ENCODE measurements at places on chromosomes 2 and 18.

DNA sequence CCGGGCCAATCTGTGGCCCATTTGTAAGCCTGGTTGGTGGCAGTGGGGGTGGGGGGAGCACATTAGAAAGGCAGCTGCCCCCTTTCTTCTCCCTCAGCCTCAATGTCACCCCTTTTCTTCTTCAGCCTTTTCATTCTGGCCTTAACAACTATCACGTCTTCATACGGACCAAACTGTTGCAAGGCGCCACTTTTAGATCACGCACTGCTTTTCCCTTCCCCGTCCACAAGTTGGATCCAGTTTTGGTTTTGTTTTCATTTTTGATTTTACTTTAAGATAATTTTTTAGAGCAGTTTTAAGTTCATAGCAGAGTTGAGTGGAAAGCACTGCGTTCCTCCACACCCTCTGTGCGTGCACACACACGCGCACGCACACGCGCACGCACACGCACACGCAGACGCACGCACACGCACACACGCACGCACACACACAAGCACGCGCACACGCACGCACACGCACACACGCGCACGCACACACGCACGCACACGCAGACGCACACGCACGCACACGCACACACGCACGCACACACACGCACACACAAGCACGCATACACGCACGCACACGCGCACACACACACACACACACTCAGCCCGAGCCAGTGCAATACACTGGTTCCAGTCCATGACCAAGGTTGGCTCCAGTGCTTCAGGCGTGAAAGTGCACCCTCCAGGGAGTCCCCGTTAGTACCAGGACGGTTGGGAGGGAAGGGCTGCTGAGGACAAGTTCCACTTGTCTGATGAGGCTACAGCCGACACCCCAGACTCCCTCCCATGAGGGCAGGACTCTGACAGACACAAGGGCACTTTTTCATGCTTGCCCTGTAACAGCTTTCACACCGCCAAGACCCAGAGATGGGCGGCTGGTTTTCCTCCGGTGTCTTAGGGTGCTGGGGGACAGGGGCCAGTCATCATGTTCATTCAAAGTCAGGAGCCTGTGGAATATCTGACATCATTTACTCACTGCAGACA, 22.4 kb downstream of the FBLN7 start:
- DNase-seq = no peak

DNA sequence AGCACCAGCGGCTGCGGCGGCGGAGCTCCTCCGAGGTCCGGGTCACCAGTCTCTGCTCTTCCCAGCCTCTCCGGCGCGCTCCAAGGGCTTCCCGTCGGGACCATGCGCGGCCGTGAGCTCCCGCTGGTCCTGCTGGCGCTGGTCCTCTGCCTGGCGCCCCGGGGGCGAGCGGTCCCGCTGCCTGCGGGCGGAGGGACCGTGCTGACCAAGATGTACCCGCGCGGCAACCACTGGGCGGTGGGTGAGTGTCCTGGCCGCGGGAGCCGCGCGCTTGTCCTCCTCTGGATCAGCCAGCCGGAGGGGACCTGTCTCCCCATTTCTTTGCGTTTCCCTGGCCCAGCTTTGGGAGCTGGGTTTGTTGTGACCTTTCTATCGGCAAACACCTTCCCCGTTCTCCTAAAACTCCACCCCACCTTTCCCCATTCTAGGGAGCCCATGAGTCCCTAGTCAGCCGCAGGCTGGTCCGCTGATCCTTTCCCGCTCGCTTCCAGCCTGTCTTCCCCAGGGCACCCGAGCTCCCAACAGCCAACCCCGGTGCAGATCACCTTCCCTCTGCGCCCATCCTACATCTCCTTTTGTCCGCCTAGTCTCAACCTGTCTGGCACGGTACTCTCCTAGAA, 316 bp downstream of the GRP start:
- DNase-seq = no peak

- no peak for DNase-seq
Measured at GRCh38 chr2:190325588-190325987, 6.0 kb upstream of the HIBCH start.

GRCh38 chr2:218852911-218853667, 6.5 kb upstream of the WNT6 start:
- DNase-seq = peak; percentile 70

DNA sequence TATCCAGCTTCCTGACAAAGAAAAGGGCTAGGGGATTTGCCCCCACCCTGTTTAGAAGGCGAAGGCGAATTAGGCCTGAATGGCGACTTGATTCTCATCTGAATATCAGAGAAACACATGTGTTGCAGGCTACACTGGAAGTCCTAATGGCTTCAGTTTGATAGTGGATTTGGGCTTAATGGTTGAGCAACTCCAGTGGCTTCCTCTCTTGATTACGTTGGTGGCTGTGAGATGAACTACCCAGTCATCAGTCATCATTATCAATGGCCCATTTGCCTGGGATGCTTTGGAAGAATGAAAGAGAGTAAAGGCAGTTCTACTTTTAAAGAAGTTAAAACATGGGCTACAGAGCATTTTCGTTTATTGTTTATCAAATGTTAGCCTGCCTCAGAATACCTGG, 60.9 kb upstream of the IL1R1 start:
- DNase-seq = no peak

DNA sequence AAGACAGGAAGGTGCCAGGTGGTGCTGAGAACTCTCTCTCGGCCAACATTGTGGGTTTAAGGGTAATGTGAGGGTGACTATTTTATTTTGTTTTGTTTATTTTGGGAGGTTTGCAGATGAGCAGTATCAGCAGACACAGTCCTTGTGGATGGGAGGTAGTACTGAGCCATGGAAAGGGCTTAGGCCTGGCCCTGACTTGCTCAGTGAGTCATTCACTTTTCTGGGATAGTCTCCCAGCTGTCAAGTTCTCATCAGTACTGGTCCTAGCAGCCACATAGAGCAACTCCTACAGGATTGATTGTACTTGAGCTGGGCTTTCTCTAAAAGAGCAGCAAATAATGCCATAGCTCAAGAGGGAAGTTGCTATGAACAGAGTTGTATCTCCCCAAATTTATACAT, 175.2 kb downstream of the LOXHD1 start:
- no peak for DNase-seq

DNA sequence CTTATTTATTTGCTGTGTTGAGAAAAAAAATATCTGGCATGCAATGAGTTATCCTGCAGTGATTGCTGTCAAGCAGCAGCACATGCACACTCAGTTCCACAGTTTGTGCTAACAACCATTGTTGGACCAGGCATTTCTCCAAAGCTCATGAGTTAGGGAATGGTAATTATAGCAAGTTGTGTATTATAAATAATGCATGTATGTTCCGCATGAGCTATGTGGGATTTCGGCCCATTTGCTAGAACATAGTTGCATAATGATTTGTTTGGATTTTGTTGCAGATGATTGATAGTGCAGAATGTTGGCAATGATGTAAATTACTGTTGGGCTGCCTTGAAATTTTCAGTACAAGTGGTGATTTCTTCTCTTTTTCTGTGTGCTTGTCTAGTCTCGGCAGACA, 10.7 kb downstream of the KCNJ3 start:
- no peak for DNase-seq

- DNase-seq = no peak
Measured at GRCh38 chr2:189150033-189150432, 29.5 kb downstream of the COL5A2 start.

GRCh38 chr2:69565431-69565839, 78.1 kb downstream of the AAK1 start:
- DNase-seq = peak; percentile 76

DNA sequence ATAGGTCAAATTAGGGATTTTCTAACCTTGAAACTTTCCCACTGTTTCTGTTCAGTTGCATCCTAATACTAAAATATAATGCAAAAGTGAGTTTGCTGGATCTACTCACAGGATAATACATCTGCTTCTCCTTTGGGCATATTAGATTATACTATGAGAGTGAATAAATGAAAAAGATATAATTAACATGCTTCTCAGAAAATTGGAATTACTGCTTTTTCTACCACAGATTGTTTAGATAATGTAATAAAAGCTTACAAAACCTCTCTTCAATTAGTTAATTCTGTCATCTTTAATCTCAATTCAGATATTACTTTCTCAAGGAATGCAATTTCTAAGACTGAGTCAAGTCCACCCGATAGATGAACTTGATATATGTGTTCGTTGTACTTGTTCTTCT, 1077.2 kb upstream of the CDH2 start:
- DNase-seq = no peak
